ENCODE measurements at places on chromosomes 2 and 18.

GRCh38 chr18:78319961-78320360 is 659.7 kb upstream of the SALL3 start:
- DNase-seq = no peak

DNA sequence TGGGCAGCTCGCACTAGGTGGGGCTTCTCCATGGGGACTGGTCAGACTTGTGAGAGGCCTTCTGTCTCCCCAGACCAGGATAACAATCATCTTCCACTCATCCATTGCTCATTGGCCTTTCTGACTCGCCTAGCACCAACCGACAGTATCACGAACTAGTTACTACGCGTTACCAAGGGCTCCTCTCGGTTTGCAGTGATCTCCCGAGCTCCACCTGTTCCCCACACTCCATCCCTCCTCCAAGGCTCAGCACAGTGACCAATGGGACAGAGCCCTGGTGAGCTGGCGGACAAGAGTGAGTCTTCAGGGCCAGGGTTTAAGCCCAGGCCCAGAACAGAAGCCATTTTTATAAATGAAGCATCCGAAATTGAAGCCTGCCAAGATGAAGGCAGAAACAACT is 42.8 kb upstream of the SMAD7 start:
- DNase-seq = no peak

DNA sequence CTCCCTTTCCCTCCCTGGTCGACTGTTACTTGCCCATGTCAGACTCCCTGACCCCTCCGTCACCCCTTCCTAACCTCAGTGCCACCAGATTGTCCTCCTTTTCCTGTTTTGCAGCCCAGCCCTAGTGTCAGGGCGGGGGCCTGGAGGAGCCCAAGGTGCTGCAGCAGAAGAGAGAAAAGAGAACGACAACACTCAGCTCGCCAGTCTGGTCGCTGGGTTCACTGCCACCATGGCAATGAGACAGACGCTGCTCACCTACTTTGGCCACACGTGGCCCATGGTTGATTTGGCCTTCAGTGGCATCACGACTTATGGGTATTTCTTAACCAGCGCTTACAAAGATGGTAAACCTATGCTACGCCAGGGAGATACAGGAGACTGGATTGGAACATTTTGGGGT is 108.4 kb upstream of the RMDN2 start:
- DNase-seq = no peak

DNA sequence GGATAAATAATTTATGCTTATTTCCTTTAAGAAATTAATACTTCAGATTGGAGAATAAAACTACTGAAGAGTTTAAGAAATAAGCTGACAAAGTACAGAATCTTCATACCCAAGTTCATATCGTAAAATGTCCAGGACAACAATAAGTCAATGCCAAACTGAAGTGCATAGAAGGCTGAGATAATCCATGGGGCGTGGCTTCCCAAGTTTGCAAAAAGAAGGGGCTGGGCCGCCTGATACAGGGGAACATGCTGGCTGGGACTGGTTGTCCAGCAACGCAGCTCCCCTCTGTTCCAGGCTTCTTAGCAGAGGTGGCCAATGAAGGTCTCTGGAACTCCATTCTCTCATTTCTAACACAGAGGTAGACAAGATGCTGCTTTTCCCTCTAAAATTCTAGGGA is 189.5 kb upstream of the SPOPL start:
- DNase-seq = no peak

- no peak for DNase-seq
These were observed 33.5 kb downstream of the CUL3 start for GRCh38 chr2:224551693-224552092.

DNA sequence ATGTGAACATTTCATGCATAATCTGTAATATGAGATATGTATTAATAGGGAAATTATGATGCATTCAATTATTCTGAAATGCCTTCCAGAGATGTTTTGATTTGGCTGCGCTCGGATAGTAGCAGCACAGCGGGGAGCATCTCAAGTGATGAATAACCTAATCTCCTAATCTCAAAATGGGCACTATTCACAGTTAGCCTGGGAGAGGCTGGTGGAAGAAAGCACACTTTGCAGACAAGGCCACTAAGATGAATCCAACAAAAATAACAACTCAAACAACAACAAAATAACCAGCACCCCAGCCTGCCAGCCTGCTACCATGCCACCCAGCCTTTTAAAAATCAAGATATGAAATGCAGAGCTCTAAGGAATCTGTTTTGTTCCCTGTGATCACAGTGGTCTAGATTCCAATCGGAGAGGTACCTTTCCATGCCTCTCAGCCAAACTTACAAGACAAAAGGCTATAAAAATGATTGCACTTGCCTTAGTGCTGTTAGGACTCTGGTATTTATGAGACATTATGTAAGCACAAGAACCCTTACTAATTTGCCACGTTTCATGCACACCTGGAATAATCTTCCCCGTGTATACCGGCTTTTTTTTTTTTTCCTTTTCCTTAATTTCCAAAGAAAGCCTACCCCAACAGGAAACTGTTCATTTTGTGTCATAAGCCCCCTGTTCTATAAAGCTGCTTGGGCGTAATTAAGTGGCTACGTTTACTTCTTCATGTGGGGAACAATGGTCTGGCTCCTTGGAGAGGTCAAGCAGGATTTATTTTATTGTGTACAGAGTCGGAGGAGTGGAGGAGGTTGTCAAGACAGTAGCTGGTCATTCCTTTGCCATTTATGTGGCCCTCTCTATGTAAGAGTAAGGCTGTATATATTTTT is 526.9 kb upstream of the FANCL start:
- no peak for DNase-seq

GRCh38 chr2:217919204-217919603 is 83.6 kb downstream of the TNS1 start:
- no peak for DNase-seq

DNA sequence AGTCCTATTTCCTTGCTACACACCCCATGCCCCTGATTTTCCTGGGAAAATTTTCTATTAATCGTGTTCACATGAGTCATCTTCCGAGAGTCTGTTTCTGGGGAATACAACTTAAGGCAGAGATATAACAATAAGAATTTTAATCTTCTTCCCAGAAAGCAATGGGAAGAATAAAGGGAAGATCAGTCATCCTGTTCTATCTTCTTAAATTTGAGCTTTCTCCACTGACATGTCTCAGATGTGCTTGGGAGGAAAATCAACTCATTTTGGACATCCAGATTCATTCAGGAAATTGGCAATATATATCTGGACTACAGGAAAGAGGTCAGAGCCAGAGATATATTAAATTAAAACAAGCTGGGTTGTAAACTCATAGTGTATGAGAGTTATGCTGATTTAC is 62.3 kb upstream of the SPAG16 start:
- DNase-seq = no peak

- DNase-seq = no peak
These were observed 56.9 kb downstream of the COL4A4 start for GRCh38 chr2:227106845-227107759.

DNA sequence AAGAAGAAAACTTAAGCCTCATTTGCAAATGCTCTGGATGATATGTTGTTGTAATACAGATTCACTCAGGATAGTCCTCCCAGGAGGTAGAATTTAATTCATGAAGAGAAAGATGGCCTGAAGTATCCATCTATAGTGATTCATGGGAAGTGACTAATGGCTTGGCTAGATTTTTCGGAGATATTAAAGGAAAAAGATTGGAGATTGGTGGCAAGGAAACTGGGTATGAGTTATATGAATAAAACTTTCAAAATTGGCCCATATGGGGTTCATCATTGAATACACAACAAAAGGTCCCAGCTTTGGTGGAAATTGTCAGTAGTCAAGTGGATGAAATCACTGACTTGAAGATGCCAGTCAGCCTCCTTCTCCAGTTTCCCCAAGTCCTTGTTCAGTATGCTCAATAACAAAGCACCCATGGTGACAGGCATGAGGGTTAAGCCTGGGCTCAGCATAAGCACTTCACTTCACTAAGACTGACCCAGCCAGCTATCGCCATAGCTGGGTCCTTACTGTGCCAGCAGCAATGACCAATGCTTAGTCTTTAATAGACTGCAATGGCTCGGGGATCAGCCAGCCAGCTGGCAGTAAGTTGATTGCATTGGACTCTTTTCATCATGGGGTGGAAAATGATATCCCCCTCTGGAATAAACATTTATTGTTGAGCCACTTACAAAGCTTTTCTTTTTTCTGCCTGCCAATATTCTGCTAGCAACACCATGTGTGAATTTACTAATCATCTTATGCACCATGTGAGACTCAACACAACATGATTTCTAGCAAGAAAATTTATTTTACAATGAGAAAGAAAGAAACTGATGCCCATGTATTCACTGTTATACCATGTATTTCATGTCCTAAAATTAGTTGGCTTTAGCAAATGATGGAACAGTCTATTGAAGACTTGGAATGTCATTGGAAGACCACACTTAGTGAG is 176.6 kb upstream of the TACR1 start:
- no peak for DNase-seq

DNA sequence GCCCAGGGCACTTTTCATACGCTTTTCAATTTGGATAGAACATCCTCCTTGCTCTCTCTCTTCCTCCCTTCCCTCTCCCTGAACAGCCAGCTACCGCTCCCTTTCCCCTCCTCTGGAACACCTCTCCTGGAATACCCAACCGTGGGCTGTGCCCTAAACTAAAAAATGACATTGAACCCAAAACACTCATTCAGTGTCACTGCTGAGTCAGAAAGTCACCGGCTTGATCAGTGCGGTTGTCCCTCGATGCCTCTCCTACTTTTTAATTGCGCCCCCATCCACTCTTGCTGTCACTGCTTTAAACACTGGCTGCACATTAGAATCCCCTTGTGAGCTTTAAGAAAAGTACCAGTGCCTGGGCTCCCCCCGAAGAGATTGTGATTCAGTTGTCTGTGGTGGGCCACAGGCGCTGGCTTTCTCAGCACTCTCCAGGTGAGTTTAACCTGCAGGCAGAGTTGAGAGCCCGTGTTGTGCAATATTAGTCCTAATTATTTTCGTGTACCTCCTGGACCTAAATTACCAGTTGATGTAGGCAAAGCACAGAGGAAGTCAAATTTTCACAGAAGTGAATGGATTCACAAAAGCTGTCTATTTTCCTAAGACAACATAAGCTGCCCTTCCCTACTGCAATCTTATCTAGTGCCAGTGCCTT is 302.0 kb downstream of the PRKCE start:
- DNase-seq = no peak

GRCh38 chr18:70069965-70070364 is 122.3 kb upstream of the CD226 start:
- DNase-seq = no peak

DNA sequence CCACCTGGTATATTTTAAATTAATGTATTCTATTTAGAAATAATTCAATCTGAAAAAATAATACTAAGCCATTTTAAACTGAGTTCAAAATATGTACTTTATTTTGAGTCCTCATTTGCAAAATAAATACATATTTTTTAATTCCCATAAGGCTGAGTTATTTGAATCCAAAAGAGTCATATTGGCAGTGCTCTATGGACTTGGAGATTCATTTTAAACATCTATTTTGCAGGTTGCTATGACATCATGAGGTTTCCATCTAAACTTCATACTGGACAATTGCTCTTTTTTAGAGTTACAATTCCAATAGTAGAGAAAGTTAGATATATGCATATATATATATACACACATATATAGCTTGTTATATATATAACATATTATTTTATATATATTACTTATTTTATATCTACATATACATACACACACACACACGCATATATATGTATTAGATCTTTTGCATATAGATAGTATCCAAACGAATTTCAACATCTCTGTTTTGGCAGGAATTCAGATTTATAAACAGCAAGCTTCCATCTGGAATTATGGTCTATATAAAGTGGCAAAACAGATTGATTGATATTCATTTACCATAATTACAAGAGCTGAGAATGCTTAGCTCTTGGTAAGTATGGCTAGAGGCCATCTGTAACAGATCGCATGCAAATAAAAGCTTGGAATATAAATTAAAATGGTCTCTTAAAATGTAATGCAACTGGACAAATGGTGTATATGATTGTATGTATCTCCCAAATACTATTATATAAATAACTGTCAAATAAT is 34.9 kb downstream of the NOL4 start:
- DNase-seq = no peak
